ENCODE measurements at places on chromosomes 7 and 10.

GRCh38 chr7:100376066-100376465 lies 2.8 kb downstream of the PILRA start:
- DNase-seq: no peak

DNA sequence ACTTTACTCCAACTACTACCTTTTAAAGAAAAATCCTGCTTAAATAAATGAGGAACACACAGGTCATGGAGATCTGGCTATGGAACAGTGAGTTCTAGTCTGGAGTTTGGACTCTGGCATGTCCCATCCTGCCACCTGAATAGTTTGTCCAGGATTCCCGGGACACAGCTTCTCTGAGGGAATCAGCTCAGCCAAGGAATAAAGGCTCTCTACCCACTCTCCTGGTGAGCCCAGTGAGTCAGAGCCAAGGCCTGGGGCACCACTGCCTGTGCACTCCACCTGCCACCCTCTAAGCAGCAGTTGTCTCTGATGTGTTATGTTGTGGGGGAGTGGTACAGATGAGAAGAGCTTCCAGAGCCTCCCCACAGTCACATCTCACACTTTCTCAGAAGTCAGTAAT lies 113.5 kb downstream of the HTR5A start:
- no peak for DNase-seq

GRCh38 chr10:124842721-124843120 lies 41.1 kb downstream of the ABRAXAS2 start:
- peak; percentile 25 for DNase-seq

DNA sequence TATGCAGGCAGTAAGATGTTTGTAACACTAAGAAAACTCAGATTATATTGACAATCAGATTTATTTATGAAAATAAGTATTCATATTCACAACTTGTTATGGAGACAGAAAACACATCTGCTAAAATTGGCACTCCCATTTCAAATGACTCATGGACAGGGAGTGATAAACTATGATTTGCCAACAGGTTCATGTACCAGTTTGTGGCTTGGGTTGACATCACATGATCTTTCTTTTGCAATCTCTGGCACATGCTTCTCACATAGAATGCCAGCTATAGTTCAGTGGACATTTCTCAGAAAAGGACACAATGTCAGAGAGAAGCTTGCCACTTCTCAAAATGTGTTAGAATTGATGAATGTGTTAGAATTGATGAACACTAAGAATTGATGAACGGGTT lies 663.2 kb upstream of the ANKRD30A start:
- peak; percentile 80 for DNase-seq

DNA sequence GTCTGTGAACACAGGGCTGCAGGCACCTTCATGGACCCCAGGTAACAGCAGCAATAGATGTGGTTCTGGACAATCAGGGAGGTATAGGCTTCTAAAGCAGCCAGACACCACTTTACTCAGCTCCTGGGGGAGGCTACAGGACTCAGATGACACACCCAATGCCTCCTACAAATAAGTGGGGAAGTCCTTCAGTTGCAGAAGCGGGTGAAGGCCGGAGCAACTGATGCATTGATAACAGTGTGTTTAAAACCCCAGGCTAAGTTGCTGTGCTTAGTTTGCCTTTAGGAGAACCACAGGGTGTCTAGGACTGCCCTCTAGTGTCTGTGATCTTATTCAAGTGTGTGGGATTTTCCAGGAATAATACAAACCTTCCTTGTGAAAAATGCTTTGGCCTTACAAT lies 5.9 kb upstream of the ITGA8 start:
- DNase-seq: peak; percentile 72

- DNase-seq: no peak
Measured at GRCh38 chr7:27099453-27100370, 2.8 kb downstream of the HOXA2 start.

DNA sequence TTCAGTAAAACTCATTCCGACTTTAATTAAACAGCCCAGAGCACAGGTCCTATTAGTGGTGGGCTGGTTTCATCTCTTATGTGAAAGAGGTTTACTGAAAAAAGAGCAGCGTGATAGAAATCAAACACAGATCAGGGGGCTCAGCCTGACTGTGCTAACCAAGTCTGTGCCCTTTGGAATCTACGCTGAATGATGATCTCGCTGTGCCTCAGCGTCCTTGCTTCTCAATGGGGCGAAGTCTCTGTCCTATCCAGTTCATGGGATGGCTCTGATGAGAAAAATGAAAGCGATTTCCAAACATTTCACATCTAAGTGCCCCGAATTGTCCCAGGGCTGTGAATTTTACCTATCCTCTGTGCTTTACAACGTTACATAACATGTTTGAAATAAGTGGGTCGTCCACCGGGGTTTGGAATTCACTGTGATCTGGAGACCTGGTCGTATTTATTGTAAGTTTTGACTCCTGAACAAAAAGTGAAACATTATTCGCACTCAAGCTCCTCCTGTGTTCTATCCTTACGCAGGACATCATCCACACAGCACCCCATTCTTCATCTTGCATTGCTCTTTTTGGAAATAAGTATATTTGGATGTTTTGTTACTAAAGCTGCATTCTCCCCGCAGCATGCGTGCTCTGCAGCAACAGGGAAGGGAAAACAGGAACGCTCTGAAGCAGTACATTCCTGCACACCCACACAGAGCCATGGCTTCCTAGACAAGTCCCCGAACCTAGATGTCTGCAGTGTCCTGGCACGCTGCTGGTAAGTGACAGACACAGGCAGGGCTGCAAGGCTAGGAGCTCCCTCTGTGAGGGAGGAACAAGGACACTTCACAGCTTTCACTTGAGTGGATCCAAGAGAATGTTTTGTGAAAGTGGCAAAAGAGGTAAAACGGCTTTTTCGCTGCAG lies 83.5 kb downstream of the SLC37A3 start:
- DNase-seq: no peak

DNA sequence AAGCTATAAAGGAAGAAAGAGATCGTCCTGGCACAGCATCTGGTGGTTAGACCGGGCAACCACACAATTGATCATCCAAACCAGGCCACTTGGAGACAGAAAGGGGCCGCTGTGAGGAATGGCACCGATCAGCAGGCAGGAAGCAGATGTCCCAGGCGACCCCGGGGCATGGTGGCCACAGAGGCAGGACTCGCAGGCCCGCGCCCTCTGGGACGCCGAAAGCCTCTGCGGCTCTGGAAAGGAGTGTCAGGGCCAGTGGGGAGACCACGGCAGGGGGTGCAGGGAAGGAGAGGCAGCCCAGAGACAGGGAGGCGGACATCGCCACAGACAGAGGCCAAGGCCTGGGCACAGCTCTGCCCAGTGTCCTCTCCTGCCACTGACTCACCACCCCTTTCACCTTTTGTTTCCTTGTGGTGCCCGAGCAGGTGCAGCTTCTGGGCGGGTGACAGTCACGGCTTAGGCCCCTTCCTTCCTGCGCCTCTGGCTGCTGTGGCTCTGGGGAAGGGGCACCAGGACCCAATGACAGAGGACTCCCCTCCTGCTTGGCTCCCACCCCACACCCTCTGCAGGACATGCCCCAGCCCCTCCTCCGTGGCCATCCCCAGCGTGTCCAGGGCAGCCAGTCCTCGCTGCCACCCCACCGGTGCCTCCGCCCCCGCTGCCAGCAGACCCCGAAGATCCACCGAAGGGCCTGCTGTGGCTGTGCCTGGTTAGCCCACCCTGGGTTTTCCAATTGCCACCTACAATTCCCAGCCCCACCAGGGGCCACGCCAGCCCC lies 10.9 kb downstream of the STK32C start:
- DNase-seq: no peak

GRCh38 chr7:50310361-50310760 lies 5.8 kb downstream of the IKZF1 start:
- DNase-seq: no peak

DNA sequence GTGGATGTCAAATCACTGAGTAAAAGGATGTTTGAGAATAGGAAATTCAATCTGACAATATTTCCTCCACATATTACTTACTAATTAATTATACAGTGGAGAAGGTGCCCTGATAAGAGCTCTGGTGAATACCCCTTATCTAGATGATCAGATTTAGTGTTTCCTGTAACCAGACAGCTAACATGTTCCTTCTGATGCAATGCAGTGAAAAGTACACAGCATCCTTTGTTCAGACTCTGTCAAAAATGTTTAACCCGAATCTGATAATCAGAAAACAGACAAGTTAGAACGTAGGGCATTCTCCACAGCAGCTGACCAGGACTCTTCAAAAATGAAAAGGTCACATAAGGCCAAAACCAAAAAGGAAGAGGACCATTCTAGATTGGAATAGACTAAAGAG lies 46.2 kb downstream of the WDR11 start:
- DNase-seq: peak; percentile 9

- DNase-seq: no peak
Measured at GRCh38 chr10:118689070-118689858, 65.5 kb downstream of the CACUL1 start.

DNA sequence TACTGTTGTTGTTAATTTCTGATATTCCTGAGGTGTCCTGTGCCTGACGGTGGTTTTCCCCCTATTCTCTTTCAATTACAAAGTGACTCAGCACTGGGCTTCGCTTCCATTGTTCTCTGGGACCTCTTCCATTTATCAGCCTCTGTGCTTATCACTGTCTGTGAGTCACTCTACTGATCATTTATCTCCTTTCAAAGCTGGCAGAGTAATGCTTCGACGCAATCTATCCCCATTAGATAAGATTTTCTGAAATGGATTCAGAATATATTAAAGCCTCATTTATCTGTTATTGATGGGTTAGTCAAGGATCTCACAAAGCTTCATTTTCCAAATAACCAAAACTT lies 679.2 kb downstream of the SDK1 start:
- DNase-seq: no peak

- peak; percentile 22 for DNase-seq
Measured at GRCh38 chr7:133354546-133355324, 101.9 kb downstream of the EXOC4 start.

GRCh38 chr7:103799298-103799697 lies 190.2 kb downstream of the RELN start:
- no peak for DNase-seq

GRCh38 chr7:45181286-45181960 lies 23.8 kb downstream of the RAMP3 start:
- no peak for DNase-seq

GRCh38 chr10:3399756-3400155 lies 227.2 kb upstream of the PITRM1 start:
- no peak for DNase-seq

GRCh38 chr7:17456541-17456940 lies 158.1 kb downstream of the AHR start:
- DNase-seq: no peak

- no peak for DNase-seq
Measured at GRCh38 chr7:128795129-128795528, 3.4 kb downstream of the CCDC136 start.

DNA sequence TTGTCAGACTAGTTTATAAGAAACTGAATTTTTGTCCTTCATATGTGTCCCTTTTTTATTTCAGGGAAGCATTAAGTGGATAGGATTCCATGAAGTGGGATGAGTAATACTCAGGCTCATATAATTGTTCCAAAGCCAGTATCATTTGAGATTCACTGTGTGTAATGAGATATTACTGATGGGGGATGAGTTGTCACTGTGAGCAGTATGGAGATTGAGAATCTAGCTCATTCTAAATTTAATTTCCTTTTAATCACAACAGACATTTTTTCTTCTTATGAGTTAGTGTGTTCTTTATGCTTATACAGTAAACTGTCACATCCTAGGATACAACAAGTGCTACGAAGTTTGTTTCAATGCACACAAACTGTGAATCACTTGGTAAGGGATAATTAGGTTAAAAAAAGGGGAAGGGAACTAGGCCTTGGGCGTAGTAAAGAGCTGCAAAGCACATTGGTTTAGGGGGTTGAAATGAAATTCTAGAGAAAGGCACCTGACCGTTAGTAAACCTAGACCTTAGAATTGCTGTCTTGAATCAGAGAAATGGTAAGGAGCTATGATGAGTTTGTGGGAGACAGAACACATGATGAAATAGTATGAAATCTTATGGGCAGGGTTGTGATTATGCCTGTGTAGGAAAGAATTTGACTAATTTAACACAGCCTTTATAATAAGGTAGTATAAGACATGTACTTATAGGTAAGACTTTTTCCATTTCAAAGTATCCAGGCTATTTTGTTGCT lies 153.4 kb downstream of the MLLT10 start:
- DNase-seq: peak; percentile 73

DNA sequence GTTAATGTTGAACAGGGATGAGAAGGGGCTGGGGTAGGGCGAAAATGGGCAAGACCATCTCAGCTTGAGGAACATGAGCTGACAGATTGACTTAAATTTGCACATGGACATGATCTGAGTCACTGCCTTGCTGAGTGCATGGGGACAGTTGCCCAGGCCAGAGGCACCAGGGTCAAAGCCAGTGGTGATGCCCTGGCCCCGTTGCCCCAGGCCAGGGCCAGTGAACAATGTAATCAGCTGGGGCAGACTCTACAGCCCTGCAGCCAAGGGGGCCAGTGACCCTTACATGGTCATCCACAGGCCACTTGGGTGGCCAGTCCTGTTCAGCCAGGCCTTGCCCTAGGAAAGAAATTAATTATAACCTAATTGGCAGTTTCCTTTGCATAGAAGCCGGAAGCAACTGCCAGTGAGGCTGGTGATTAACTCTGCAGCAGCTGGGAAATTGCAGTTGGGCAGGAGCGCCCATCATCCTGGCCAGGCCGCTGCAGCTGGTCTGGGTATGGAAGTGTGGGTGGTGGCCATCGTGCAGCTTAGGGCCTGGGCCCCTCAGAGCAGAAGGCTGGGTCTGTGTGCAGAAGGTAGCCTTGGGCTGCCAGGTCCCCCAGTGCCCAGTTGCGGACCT lies 9.6 kb downstream of the RET start:
- DNase-seq: no peak

DNA sequence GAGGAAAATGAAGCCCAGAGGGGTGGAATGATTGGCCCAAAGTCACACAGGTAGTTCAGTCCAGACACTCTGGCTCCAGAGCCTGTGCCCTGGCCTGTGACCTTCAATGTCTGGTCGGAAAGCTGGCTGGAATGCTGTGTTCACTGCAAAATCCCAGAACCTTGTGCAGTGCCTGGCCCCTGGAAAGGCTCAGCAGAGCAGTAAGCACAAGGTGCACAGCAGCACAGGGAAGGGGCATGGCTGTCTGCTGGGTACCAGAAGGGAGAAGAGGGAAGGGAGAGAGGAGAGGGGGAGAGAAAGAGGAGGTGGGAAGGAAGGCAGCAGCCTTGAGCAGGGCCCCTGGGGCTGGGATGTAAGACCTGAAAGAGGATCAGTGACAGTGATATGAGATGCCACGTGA lies 28.4 kb upstream of the C10orf71 start:
- DNase-seq: no peak

DNA sequence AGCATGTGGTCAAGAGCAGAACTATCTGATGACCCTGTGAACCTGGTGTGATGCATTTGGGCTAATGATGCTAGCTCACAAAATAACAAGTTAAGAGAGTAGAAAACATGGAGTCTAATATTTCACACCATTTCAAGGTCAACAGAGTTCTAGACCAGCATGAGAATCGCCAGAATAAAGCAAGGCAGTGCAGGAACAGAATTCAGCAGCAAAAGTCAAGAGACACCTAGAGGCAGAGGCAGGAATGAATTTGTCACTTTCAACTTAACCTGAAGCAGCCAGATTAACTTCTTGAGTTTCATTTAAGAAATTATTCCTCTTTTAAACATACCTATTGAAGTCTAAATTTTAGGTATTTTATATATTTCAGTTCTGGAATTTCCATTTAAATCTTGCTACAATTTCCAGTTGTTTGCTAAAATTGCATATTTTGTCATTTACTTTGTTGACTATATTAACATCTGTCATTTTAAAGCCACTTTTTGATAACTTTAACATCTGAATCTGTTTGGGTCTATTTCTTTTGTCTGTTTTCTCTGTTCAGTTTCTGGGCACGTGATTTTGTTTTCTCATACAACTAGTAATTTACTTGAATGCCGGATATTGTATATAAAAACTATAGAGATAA lies 44.2 kb upstream of the PRSS58 start:
- no peak for DNase-seq

- no peak for DNase-seq
Measured at GRCh38 chr7:1936006-1936310, 265.9 kb downstream of the ELFN1 start.
